ENCODE measurements at places on chromosomes 5 and 9. TPM values are rescaled to one million over a fixed set of nuclear protein-coding genes. Genes with fewer than 3 reads are reported as not detected.

NUTM2G gene
- not detected for total RNA-seq

HIGD2A gene
- 24.7 TPM for total RNA-seq

SLCO4C1 gene
- total RNA-seq = not detected

OBP2B gene
- not detected for total RNA-seq

MRPL22 gene
- total RNA-seq = 31.5 TPM

PBX3 gene
- 16.1 TPM for total RNA-seq

FGD3 gene
- total RNA-seq = not detected

LOX gene
- total RNA-seq = 22.4 TPM

MOB3B gene
- under 0.01 TPM for total RNA-seq

MAMDC2 gene
- 10.2 TPM for total RNA-seq

TPPP gene
- total RNA-seq = 0.19 TPM

CD14 gene
- total RNA-seq = 0.09 TPM

EQTN gene
- total RNA-seq = not detected

All from endothelial cell of coronary artery (primary cell).